ENCODE measurements at places on chromosomes 3 and 15.

GRCh38 chr3:191301782-191302411, 27.3 kb upstream of the CCDC50 start:
- peak; percentile 3 for DNase-seq

GRCh38 chr3:69763458-69763857, 24.2 kb downstream of the MITF start:
- no peak for DNase-seq

- no peak for DNase-seq
These were observed 175.0 kb downstream of the PDZRN3 start for GRCh38 chr3:73449774-73450173.

DNA sequence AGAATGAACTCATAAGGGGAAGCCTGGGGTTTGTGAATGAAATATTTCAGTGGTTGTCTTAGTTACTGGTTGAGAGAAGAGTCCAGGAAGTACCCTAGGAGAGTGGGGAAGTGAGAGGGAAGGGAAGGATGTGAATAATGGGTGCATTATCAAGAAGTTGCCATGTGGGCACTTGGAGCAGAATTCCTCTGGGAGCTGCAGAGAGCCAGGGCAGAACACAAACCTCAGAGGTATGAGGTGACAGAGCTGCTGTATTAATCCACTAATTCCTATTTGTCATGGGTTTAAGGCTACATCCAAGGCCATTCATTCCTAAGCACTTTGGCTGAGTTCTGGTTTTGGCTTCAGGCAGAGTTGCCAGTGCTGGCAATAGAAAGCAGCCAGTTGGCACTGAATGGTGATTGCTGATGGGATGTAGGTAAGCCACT, 29.0 kb downstream of the NDUFB4 start:
- no peak for DNase-seq

GRCh38 chr3:195147649-195148080, 123.3 kb downstream of the XXYLT1 start:
- no peak for DNase-seq

DNA sequence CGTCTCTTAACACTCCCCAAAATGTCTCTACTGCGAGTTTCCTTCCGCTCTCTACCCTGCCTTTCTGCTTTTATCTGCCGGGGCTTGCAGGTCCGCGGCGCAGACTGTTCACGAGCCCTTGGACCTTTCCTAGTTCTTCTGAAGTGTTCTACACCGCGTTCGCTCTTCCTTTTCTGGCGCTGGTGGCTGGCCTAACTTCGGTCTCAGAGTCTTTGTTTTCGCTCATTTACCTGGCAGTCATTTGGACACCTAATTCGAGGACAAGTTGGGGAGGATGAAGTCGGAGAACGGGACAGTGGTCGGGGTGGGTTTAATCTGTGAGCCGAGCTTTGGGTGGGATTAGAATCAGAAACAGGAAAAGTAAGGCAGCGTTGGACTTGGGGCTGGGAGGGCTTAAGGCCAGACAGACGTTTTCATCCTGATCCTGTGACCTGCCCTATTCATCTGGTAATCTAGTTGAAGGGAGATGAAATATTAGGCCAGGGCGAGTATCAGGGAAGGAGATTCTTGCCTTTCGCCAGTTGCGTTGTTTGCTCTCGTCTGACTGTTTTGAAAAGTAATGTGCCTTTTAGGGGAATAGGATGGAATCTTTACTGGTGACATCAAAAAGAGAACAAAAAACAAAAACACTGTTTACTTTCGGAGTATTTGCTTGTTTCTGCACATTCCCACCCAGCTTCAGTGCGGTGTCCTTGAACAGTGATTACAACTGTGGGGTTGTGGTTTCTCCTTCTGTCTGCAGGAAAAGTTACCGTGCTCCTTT, 1.8 kb downstream of the DIPK2A start:
- no peak for DNase-seq

GRCh38 chr15:63407612-63408011, 26.0 kb upstream of the CA12 start:
- no peak for DNase-seq

- no peak for DNase-seq
These were observed 54.7 kb downstream of the CEP70 start for GRCh38 chr3:138539352-138539751.

DNA sequence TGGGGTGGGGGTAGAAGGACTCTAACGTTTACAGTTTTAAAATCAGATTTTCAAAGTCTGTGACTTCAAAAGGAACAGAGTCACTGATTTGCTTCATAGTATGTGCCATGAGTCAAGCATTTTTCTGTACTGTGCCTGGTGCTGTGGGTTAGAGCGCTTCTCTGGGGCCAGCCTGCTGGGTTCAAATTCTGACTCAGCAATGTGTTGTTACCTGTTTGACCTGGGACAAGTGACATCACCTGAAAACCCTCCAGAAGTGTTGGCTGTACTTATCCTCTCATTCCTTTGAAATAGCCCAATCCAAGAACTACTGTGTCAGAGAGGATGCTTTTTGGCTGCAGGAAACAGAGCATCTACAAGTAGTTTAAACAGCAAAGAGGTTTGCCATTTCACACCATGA, 101.7 kb downstream of the LSM3 start:
- DNase-seq: no peak

DNA sequence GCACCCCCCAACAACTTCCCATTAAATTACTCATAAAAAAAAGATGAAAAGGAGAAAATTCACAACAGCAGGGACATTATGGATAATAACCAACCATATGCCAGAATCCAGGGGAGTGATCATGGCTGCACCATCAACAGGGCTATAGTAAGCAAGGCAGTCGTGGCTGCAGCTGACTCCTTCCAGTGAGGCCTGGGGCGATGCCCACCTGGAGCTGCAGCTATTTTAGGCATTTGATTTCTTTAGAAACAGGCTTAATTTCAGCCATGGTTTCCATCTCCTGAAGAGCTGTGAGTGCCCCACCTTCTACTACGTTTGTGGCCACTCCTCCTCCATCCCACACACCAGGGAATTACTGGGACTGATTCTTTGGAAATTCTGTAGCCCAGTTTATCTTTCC, 84.0 kb downstream of the MINAR1 start:
- DNase-seq: peak; percentile 33

- no peak for DNase-seq
These were observed 11.5 kb upstream of the SHF start for GRCh38 chr15:45199136-45199810.

- DNase-seq: no peak
These were observed 838.5 kb downstream of the TUSC7 start for GRCh38 chr3:117547956-117548550.

GRCh38 chr3:103513003-103513402, 1078.2 kb downstream of the ZPLD1 start:
- no peak for DNase-seq

- DNase-seq: no peak
These were observed 23.7 kb downstream of the CYP11A1 start for GRCh38 chr15:74343797-74344127.

DNA sequence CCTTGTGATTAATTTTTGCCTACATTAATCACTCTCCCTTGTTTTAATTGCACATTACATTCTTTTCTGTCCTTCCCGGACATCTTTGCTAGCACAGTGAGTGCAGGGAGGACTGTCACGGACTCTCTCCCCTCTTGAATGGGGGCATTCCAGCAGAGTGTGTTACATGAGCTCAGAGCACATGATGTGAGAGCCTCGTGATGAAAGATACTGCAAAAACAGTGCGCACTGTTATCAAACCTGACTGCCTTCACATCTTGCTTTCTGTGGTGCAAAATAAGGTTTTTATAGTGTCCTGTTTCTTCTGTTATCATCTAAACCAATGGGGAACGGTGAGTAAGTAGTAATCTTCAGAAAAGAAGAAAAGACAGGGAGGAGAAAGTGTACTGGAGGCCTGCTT, 167.5 kb downstream of the PGPEP1L start:
- no peak for DNase-seq

DNA sequence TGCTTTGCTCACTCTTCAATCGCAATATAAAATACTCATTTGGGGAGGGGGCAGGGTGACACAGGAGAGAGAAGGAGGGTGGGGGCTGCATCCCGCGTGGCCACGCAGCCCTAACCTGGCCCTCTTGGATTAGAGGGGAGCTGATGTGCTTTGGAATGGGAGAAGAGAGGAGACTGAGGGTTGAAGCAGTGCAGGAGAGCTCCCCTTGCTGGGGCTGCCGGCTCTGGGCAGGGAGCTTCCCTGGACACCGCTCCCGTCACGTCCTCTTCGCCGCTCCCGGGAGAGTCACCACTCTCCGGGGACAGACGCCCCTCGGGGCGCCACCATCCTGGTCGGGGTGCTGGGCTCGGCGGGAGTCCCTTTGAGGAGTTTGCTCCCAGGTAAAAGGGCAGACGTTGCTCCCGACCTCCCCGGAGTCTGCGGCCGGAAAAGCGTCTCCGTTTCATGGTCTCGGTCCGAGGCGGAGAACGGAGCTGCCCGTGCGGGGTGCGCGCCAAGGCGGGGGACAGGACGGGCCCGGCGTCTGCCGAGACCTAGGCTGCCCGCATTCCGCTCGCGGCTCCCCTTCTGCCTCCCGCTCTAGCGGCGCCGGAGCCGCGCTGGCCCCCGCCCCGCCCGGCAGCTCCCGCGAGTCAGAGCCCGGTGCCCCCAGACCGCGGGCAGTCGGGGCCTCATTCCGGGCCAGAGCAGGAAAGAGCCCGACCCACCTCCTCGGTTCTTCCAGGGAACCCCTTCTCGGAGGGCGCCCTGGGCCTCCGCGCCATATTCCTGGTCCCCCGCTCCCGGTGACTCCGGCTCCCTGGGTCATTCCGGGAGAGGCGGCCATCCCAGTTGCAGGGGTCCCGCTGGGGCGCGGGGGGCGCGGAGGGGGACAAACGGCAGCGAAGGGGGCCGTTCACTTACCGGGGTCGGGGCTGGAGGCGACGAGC, 603 bp downstream of the SLC7A14 start:
- no peak for DNase-seq

DNA sequence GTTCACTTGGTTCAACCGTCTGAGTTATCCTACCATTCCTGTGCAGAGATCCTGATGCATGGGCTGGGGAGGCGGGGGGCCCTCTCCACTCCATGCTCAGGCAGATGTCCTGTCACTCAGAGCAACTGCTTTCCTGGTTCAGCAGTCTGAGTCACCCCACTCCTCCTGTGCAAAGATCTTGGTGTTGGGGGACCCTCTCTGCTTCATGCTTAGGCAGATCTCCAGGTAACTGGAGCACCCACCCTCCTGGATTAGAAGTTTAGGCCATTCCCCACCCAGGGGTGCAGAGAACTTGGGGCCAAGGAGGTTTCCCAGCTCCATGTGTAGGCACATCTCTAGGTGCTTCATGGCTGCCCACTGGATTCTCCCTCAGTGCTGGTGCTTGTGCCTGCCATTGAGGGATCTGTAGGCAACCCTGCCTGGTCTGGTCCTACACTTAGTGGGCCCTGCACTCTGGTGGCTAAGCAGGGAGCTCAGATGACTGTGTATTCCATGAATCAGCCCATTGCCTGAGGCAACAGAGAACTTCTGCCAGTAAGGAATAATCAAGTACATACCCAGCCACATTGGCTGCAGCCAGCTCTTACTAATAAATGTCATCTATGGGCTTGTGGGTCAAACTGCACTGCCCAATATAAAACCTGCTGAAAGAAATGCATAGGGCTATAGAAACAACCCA, 465.4 kb upstream of the THBS1 start:
- no peak for DNase-seq

- DNase-seq: peak; percentile 80
These were observed at the start of gene LOXL1 for GRCh38 chr15:73926219-73927002. TSS of gene LOXL1 (plus strand) at chr15:73926462. CDS start at chr15:73926784, 322 bp downstream.

GRCh38 chr3:194472290-194472920, 14.4 kb downstream of the ATP13A3 start:
- no peak for DNase-seq

DNA sequence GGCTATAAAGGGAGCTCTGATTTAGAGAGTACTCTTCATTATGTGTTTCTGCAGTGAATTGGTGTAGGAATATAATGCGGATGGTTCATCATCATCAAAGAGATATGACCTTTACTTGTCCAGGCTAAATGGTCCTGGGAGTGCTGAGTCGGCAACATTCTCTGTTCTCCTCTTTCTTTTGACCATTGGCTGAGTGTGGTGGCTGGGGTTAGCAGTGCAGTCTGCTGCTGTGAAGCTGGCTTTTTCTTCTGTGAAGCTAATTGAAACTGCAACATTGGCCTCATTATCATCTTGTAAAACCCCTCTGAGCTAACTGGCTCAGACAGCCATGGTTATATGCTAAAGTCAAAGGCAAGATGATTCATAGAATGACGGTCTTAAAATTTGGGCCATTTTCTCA, 83.8 kb downstream of the THRB start:
- no peak for DNase-seq

DNA sequence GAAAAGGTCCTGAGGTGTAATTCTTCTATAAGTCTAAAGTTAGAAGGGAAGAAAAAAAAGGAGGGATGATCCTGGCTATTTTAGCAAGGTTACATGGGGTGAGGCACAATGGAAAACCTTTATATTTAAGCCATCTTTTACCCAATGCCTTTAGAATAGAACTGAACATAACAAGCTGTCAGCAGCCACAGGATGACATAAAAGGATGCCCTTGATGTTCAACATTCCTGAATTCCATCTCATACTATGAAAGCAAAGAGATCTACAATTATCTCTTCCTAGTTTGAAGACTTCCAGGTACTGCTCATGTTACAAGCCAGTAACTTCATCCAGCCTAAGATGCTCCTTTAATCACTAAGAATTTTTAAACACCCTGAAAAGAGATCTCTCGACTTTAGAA, 26.9 kb downstream of the NEK10 start:
- no peak for DNase-seq

DNA sequence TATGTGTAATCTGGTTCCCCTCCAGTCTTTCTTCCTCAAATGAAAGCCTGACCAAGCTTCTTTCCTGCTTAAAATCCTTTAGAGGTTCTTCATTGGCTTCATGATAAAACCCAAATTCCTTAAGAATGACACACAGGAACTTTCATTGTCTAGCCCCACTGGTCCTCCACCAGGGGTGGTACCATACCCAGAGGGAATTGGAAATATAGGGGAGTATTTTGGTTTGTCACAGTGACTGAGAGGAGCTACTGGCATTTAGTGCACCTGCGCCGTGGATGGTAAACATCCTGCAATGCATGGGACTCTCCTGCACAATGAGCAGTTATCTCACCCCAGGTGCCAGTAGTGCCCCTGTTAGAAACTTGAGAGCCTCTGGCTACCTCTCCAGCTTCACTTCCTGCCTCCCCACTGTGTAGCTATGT, 10.8 kb downstream of the ZWILCH start:
- no peak for DNase-seq

DNA sequence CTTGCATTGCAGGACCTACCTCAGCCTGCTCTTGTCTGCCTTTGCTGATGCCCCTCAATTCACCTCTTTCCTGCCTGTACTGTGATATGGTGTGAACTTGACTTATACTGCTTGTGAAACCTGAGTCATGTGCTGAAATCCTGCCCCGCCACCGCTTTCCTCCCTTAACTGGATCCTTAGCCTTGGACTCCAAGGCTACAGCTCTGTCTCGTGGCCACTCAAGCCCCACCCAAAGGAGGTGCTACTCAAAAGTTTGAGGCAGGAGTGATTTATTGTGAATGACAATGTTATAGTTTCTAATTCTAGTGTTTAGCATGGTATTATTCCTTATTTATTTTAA, 56.1 kb downstream of the MYZAP start:
- no peak for DNase-seq

DNA sequence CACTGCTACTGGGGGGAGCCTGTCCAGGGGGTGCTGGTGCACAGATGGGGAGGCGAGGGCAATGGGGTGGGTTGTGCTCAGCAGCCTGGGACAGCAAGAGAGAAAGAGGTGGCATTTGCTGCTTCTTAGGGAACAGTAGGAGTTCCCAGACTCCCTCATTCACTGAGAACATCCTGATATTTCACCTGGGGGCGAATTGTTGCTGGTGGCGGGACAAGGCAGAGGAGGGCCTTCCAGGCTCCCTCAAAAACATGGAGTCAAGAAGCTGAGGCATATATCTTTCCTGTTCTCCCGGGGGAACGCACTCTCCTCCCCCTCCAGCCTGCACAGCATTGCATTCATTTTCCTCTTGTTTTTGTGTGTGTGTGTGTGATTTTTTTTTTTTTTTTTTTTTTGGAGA, 65.7 kb downstream of the CDC25A start:
- DNase-seq: no peak

Measured in H1 (cell line).